ENCODE measurements at places on chromosomes 4 and X.
A peak's percentile ranks its signal among the peaks of the same experiment; 100 is the strongest.

- no peak for DNase-seq
Observed at GRCh38 chr4:73822812-73823504, 13.5 kb upstream of the CXCL6 start.

- DNase-seq: no peak
Observed at GRCh38 chr4:4871242-4871572, 11.7 kb downstream of the MSX1 start.

DNA sequence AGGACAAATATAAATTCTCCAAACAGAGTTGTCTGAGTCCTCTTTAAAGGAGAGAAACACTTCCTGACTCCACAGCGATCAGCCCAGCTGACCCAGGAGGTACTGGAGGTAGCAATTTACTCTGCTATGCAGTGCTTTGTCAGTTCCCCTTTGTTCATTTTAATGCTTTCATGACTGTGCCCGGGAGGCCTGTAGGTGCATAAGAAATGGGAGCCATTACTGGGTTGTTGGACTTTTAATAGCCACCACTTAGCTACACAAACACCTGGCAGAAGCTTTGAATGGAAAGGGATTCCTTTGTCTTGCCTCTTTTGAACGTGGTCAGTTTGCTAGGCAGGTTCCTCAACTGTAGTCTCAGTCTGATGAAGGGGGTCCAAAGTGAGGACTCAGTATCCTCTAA, 59.0 kb upstream of the AFF2 start:
- DNase-seq: no peak

DNA sequence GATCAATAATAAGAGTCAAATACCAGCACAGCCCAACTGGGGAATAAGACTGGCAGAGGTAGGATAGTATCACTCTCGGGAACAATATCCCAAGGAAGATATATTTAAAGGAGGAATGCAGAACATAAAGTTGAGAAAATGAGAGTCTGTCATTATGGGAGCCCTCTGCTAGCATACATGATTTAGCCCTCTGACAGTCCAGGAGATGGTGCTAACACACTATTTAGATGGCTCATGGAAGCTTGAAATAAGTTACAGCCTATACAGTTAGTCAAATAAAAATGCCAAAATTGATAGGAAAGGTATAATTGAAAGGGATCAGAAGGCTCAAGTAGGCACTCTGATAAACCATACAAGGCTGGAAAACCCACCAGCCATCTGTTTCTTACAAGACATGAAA, 201.0 kb upstream of the NEIL3 start:
- peak; percentile 40 for DNase-seq

DNA sequence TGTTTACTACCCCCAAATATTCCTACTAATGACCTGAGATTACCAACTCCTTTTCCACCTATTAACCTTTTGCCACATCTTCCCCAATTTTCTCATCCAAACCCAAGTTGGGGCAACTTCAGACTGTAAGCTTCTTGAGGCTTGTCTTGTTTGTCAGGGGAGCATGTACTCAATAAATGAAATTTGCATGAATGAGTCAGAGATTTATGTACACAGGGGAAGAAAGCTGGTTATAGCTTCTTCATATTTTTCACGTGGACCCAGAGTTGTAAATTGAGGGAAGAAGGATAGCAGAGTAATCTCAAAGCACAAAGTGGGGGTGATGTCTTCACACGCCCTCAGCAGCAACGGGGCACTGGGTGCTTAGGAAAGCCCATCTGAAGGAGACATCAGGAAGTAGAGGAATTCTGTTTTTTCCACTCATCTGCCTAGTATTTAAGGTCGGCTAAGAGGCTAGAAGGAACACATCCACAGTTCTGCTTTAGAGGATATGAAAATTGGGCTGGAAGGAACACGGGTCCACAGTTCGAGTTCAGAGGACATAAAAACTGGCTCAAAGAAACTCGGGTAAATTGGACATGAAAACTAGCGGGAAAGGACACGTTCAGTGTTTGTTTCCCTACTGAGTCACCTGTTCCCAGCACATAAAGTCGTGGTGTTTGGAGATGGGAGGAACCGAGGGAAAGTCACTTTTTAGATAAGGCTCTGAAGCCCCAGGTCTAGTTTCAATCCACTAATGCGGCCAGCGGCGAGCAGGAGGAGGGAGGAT, 696 bp upstream of the CA5B start:
- peak; percentile 36 for DNase-seq

- DNase-seq: peak; percentile 36
Observed at GRCh38 chr4:109979920-109980717, 67.4 kb downstream of the EGF start.
